Muscle of leg (tissue), 16 donors: ENCODE measurements at places on chromosomes 13 and 19. TPM values are rescaled to one million over a fixed set of nuclear protein-coding genes. Genes with fewer than 3 reads are reported as not detected.

GRCh38 chr13:45907503-45907902, 56.0 kb upstream of the SIAH3 start:
- H3K4me3 ChIP-seq, result no peak overlapping the region
- no peak overlapping the region for H3K27ac ChIP-seq
- peaks cover 12% of the 10 kb centered on the region for H3K4me1 ChIP-seq
- no peaks in the 10 kb centered on the region for H3K36me3 ChIP-seq

DNA sequence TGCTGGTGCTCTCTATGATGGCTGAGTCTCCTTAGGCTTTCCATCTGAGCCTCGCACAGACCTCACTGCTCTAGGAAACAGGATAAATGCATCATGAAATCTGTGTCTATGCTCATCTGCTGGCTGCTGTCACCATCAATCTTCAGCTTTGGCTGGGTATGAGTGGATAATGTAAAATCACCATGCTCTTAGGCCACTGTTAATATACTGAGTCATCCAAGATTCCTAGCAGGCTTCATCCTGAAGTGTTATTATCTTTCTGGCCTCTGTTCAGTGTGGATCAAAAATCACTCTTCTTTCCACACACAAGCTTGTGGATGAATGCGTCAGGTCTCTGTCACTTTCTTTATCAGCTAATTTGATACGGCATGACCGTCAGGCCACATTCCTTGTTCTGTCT, 317.4 kb downstream of the NALCN start:
- no peak overlapping the region for H3K4me3 ChIP-seq
- no peak for DNase-seq
- H3K4me1 ChIP-seq, result no peaks in the 10 kb centered on the region
- no peak overlapping the region for H3K27ac ChIP-seq
- no peaks in the 10 kb centered on the region for H3K36me3 ChIP-seq

GRCh38 chr13:30872685-30873461, 33.2 kb upstream of the MEDAG start:
- H3K36me3 ChIP-seq, result no peaks in the 10 kb centered on the region
- DNase-seq, result peak; percentile 96
- H3K27ac ChIP-seq, result peak overlapping the region; percentile 91
- peaks cover 59% of the 10 kb centered on the region for H3K4me1 ChIP-seq

DNA sequence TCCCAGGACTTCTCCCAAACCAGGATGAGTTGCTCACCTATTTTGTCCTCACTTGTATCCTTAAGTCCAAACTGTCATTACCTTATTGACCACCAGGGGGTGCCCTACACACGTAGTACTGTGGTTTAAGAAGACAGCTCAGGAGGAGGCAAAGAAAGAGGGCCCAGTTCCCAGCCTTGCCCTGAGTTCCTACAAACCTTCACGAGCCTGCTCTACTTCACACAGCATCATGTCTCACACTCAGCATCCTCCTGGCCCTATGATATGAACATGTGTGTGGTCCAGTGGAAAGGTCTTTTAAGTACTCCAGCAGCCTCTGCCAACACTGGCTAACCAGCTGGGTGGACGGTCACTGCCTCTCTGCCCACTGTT, 8.1 kb upstream of the ZNF784 start:
- H3K27me3 ChIP-seq, result no peaks in the 10 kb centered on the region
- peaks cover under 1% of the 10 kb centered on the region for H3K36me3 ChIP-seq
- DNase-seq, result peak; percentile 95
- H3K4me3 ChIP-seq, result no peak overlapping the region
- peaks cover 26% of the 10 kb centered on the region for H3K4me1 ChIP-seq
- H3K27ac ChIP-seq, result no peak overlapping the region

DNA sequence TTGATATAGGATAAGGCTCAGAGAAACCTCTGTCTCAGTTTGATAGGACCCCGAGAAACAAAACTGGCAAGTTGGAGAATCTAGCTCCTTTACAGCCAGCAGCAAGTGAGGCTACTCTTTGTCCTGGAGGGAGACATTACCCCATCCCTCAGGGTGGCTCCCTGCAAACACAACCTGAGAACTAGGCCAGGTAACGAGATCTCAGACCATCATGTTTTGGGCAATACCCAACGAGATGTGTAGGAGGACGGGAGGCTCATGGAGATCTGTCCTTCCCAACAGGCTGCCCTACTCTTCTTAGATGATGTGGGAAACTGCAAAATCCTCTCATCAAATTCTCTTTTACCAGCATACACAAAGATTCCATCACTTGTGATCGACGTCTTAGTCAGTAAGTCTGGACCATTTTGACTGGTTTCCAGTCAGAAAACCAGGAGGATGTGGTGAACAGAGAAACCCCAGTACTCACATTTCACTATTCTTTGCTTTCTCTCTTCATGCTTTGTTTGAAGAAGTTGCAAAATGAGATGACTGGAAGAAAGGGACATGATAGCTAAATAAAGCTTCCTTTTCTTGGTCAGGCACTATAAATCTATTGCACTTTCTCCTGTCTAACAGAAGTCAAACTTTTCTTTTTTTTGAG, 6.0 kb upstream of the CTU1 start:
- peaks cover 9% of the 10 kb centered on the region for H3K27me3 ChIP-seq
- no peak overlapping the region for H3K27ac ChIP-seq
- no peaks in the 10 kb centered on the region for H3K36me3 ChIP-seq
- DNase-seq, result no peak
- no peak overlapping the region for H3K4me3 ChIP-seq

- H3K4me3 ChIP-seq, result no peak overlapping the region
- H3K27ac ChIP-seq, result no peak overlapping the region
- H3K36me3 ChIP-seq, result peaks cover 52% of the 10 kb centered on the region
- H3K4me1 ChIP-seq, result peaks cover 4% of the 10 kb centered on the region
- H3K27me3 ChIP-seq, result no peaks in the 10 kb centered on the region
- DNase-seq, result no peak
These were observed 91.9 kb upstream of the MCF2L start for GRCh38 chr13:112877066-112877465.

GRCh38 chr19:38277969-38278680, 13.8 kb downstream of the SPINT2 start:
- no peak overlapping the region for H3K4me3 ChIP-seq
- H3K27ac ChIP-seq, result peak overlapping the region; percentile 4
- no peaks in the 10 kb centered on the region for H3K36me3 ChIP-seq
- peaks cover 2% of the 10 kb centered on the region for H3K4me1 ChIP-seq
- no peak for DNase-seq

GRCh38 chr19:46715975-46716671, 791 bp downstream of the PRKD2 start:
- H3K4me1 ChIP-seq, result peaks cover 33% of the 10 kb centered on the region
- H3K4me3 ChIP-seq, result peak overlapping the region; percentile 72
- peaks cover 28% of the 10 kb centered on the region for H3K36me3 ChIP-seq
- no peaks in the 10 kb centered on the region for H3K27me3 ChIP-seq
- no peak for DNase-seq

GRCh38 chr13:23391752-23392151, 41.8 kb downstream of the SACS start:
- no peak overlapping the region for H3K4me3 ChIP-seq
- no peaks in the 10 kb centered on the region for H3K36me3 ChIP-seq
- H3K4me1 ChIP-seq, result peaks cover 8% of the 10 kb centered on the region
- H3K27me3 ChIP-seq, result no peaks in the 10 kb centered on the region

The PROZ gene
- total RNA-seq, result not detected
